Suppressor macrophage (primary cell): ENCODE measurements at places on chromosomes 7 and 10.

DNA sequence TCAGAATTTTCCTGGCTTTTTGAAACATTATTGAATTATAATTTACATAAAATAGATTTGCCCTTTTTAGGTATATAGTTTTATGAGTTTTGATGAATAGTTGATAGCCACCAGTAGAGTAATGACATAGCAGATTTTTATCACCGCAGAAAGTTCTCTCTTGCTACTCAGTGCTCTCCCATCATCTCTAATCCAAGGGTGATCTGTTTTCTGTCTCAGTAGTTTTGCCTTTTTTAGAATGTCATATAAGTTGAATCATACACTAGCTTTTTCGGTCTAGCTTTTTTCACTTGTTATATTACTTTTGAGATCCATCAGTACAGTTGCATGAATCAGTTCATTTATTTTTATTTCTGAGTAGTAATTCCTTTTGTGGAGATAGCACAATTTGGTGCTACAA is 17.9 kb downstream of the RSBN1L start:
- no peak for DNase-seq

- no peak for DNase-seq
These were observed 178.4 kb downstream of the NSUN6 start for GRCh38 chr10:18472977-18473376.

- no peak for DNase-seq
These were observed 164.8 kb upstream of the CDC14C start for GRCh38 chr7:48759431-48760080.

GRCh38 chr7:142798451-142799436 is 28.0 kb downstream of the PRSS2 start:
- DNase-seq: no peak

GRCh38 chr7:1580422-1581030 is 10.7 kb upstream of the PSMG3 start:
- DNase-seq: no peak

GRCh38 chr10:132422903-132423825 is 26.2 kb downstream of the PWWP2B start:
- peak; percentile 62 for DNase-seq
